ENCODE measurements at places on chromosomes 3 and 15.

DNA sequence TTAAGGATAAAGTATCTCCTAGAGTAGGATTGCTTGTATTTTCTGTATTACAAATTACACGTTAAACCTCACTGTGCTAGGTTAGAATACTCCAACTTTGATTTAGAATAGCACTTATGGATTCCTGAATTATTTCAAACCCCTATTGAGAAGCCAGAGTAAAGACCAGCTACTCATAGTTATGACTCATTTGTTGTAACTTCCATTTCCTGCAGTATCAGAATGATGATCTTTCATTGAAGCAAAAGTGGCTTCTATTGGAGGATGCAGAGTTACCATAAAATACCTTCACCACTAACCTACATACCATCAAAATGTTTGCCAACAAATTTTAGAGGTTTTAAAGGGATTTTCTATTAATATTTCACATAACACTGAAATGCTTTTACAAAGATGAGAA lies 1322.7 kb upstream of the ALCAM start:
- no peak for DNase-seq

- DNase-seq = no peak
These were observed 50.8 kb upstream of the ZNF280D start for GRCh38 chr15:56783857-56784661.

DNA sequence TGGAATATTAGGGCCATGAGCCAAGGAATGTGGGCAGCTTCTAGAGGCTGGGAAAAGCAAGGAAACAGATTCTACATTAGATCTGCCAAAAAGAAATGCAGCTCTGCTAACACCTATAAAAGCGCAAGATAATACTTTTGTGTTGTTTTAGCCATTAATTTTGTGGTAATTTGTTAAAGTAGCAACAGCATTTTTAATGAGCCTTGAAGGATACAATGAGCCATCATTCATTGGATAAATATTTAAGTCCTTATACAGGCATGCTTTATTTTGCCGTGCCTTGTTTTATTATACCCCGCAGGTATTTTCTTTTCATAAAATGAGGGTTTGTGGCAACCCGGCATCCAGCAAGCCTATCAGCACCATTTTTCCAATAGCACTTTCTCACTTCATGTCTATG lies 15.0 kb downstream of the ARL14 start:
- DNase-seq = no peak

GRCh38 chr15:51696566-51696965 lies 15.3 kb downstream of the SCG3 start:
- DNase-seq = no peak

DNA sequence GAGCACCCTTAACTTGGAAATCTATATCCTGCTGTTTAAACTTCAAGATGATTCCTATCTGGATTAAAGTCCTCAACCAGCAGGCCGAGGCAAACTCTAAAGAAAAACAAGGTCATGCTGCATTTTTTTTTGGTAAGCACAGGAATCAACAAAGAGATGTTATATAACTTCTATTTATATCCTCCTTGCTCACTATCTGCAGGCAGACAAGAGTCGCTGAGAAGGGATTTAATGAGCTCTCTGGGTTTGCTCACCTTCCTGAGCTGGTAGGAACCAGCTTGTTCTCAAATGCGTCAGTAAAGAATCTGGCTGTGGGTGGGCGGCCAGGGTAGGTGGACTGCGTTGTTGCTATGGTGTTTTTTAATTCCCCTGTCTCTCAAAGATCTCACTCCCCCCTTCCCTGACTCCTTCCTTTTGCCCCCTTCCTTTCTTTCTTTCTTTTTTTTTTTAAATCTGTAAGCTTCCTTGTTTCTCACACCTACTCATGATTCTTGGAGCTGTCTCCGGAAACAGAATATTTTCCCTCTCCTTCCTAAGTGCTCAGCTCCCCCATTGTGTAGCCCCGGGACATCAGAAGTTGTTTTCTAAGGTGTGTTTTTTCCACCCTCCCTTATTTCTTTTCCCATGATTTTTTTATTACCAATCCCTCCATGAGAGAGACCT lies 228.8 kb upstream of the BHLHE40 start:
- peak; percentile 46 for DNase-seq

DNA sequence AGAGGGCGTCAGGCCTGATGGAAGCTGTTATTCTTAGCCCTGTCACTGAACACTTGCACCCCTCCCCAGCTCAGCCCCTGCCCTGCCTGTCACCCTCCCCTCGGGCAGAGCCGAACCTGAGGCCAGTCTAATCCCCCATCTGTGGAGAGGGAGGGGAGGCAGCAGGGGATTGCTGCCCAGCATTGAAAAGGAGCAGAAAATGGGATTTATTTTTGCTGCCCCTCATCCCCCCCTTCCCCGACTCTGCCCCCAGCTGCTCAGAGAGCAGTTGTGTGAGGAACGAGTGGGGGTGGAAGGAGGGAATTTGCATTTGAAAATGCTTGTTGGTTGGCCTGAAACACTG lies 71.6 kb downstream of the EPHB3 start:
- DNase-seq = no peak

GRCh38 chr3:185363662-185364203 lies 797 bp downstream of the MAP3K13 start:
- no peak for DNase-seq

GRCh38 chr3:194781617-194782016 lies 95.9 kb downstream of the FAM43A start:
- no peak for DNase-seq

DNA sequence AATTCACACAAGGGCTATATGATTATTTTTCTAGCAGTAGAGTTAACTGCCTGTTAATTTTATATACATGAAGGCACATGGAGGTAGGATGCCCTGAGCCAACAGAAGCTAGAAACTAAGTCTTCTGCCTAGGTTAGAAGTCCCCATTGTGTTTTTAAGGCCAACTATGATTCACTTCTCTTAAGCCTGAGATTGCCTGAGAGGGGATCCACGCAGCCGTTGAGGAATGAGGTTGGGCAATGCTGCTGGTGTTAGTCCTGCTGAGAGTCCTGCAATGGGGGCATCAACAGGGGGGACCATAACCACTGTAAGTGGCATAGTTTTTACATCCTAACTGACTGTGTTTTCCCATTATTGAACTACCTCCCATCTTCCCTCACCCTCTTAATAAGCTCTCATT lies 60.1 kb upstream of the PFN2 start:
- DNase-seq = no peak

DNA sequence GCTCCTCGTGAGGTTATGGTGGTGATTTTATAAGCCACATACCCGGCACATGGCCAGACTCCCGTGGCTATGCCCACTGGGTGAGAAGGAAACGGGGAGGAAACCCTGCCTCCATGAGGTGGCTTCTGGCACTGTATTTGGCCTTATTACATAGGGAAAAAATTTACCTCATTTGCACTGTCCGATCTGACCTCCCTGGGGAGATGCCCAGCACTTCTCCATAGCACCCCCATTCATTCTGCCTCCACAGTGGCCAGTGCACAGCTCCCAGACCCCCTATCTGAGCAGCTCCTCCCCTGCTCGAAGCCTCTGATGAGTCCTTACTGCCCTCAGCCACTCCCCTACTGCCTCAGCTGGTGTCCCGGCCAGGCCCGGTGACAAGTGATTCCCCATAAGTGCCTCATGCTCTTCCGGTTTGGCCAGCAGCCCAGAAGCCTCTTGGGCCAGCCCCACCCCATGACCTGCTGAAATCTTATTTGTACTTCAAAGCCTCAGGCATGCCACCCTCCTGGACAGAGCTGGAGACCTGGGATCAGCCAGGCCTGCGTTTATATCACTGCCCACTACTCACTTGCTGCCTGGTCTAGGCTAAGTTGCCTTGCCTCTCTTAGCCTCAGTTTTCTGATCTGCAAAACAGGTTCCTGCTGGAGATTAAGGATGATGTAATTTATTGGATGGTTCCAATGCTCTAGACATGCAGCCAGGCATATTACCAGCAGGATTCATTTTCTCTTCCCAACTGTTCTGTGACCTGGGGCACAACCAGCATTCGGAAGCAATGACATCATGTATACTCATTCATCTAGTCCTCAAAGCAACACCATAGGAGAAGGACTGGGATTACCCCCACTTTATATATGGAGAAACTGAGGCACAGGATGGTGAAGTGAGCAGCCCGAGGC lies 30.6 kb upstream of the SLC6A6 start:
- DNase-seq = peak; percentile 80

GRCh38 chr15:62165793-62166375 lies 799 bp upstream of the C2CD4B start:
- DNase-seq = peak; percentile 17

DNA sequence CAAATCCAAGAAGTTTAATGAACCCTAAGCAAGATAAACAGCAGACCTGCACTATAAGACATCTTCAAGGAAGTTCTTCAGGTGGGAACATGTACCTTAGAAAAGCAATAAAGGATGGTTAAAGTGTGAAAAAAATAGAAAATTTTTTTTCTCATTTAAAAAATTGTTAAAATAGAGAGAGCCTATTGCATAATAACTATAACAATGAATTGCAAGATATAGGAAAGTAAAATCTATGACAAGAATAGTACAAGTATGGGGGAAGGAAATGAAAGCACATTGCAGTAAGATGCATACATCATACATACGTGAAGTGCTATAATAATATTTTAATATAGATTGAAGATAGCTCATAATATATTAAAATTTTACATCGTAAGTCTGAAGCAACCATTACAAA lies 310.1 kb upstream of the KCNMB2 start:
- no peak for DNase-seq

DNA sequence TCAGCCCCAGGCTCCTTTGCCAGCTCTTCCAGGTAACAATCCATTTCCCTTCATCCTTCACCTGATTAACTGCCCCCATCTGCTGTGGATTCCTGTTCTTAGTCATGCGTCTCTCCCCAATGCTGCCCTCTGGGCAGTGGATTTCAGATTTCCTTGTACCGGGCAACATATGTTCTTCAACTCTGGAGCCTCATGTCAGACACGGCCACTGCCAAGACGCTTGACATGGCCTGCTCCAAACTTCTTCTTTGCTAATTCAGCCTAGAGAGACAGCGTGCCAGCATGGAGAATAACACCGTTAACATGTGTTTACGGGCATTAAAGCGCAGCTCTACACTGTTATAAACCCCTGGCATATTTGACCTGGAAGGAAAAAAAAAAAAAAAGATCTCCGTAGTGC lies 1035.1 kb upstream of the NR2F2 start:
- peak; percentile 78 for DNase-seq

- DNase-seq = no peak
These were observed 71.5 kb upstream of the KLF13 start for GRCh38 chr15:31255176-31255510.

- no peak for DNase-seq
These were observed 18.1 kb downstream of the ARL8B start for GRCh38 chr3:5140230-5140621.

DNA sequence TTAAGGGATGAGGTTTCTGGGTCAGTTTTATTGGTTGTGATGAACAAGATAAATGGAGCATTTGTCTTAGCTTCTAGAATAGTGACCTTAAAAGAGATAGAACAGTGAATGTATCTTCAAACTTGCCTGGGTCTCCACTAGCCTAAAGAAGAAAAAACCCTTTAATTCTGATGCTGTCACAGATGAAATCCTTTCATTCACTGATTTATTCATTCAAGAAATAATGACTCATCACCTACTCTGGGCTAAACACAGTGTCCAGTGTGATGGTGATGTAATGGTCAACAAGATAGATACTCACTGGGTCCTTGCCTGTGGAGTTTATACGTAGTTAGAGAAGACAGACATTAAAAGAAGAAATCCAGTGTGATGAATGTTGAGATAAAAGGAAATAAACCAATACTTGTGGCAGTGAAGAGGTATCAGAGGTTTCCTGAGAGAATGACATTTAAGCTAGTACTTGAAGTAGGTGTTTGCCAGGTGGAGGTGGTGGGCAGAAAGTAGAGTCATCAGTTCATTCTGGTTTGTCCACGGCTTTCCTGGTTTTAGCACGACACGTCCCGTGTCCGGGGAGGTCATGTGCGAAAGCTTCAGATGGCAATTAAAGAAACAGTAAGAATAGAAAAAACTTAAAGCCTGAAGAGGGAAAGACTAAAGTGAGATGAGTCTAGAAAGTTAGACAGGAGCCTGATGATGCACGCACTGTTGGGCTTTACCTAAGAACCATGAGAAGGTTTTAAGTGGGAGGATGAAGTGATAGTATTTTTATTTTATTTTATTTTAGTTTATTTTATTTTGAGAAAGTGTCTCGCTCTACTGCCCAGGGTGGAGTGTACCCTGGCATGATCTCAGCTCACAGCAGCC lies 18.5 kb downstream of the PAK2 start:
- no peak for DNase-seq

DNA sequence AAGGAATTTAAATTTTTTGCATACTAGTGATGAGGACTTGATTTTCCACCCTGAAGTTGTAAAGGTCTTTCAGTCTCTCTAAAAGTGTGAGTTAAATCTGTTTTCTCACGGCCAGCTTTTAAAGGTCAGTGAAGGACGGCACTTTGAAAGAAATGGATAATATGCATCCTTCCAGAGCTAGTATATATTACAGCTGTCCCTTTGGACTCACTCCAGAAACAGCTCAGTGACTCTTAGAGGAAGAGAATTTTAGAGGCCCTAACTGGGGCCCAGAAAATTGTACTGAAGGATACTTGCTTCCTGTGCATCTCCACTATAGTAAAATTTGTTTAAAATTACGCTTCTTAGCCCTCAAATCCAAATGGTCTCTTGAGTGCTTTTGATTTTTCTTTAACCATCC lies 41.6 kb downstream of the PIK3CA start:
- peak; percentile 93 for DNase-seq

GRCh38 chr3:15636028-15636709 lies 34.6 kb downstream of the BTD start:
- DNase-seq = peak; percentile 33

DNA sequence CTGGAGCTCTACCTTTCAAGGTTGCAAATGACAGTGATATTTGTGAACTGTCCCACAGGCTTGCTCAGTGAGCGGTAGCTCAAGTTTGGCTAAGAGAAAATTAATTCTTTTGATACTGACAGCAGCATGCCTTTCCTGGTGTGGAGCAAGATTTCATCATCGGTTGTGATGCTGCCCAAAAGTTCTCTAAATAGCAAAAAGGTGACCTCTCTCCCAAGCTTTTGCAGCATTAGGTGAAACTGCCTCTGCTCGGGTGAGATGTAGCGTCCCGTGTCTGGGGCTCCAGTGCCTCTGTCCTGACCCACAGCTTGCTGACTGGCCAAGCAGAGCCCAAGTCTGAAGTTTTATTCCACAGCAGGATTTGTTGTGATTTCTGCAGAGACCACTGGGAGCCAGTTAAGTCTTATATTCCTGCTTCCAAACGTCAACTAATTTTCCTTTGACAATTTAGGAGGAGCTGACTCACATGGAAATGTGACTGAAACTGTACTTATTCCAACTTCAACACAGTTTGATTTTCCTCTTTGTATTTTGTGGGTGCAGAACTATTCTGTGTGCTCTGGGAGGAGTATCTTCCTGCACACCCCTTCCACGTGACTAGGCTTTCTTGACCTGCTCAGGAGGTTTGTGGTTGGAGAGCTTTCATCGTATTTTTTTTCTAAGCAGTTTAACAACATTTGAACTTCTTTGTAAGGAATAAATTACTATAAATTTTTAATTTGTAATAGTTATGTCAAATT lies 5.9 kb downstream of the SYNM start:
- DNase-seq = no peak
